ENCODE measurements at places on chromosomes 4 and X.

DNA sequence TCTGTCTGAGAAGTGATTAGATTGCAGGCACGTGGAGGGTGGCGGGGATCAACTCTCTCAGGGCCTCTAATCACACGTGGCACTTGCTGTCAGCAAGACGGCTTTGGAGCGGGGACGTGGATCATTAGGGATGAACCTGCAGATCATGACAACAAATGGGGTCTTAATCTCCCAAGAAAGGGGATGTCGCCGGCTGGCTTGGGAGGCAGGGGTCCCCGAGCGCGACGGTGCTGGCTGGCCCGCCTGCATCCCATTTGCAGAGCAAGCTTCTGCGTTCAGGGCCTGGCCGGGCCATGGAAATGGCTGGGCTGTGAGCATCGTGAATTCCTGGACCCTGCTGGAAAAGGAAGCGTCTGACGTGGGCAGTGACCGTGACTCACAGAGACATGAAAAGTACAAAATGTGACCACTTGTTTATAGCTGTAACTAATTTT is 85.1 kb upstream of the SHOX start:
- peak; percentile 2 for DNase-seq

DNA sequence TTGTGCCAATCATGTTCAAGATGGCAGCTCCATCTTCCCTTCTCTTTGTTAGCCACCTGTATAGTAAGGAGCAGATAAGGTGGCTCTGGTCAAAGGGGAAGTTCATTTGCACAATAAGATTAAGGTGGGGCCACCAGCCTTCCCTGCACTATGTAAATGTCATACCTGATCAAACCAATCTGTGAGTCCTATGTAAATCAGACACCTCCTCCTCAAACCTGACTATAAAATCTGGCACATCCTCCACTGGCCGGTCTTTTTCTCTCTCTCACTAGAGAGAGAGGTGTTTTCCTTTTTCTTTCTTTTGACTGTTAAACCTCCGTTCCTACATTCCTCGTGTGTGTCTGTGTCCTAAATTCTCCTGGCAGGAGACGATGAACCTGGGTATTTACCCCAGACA is 572.5 kb upstream of the AADAT start:
- DNase-seq, result no peak

GRCh38 chr4:155208258-155209054 is at the start of gene NPY2R:
Gene NPY2R (plus strand): TSS chr4:155208636. CDS start chr4:155213940, 5,304 bp downstream.
- peak; percentile 6 for DNase-seq

DNA sequence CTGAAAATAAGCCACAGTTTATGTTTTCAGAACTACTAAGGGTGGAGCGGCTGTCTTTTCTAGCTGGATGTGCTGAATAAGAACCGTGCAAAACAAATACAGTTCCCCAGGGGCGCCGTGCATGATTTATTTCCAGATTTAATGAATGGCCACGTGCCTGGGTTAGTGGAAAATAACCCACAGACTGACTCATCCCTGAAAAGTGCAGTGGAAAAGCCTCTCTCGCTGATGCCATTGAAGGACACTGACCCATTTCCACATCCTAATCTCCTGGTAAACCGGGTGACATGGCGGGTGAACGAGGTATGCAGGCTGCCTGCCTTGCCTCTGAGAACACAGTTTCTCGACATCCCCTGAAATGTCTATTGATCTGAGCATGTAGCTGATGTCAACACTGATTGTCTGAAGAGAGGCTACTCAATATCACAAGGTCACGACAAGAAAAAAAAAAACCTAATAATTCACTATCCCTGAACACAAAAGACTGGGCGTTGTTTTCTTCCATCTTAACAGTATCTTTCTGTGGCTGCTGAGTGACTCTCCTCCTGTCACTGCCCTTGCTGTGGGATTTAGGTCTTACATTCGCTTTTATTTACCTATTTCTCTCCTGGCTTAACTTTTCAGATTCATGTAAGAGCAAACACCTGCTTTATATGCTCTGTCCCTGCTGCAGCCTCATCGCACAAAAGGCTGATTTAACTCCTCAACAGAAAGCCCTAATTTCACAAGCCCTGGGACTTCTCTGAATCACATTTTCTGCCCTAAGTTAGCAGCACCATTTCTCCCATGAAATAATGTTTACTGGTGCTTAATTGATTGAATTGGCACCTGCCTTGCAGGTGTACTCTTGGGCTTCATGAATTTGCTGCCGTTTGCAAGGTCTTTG is 76.9 kb upstream of the SCOC start:
- DNase-seq, result peak; percentile 84

DNA sequence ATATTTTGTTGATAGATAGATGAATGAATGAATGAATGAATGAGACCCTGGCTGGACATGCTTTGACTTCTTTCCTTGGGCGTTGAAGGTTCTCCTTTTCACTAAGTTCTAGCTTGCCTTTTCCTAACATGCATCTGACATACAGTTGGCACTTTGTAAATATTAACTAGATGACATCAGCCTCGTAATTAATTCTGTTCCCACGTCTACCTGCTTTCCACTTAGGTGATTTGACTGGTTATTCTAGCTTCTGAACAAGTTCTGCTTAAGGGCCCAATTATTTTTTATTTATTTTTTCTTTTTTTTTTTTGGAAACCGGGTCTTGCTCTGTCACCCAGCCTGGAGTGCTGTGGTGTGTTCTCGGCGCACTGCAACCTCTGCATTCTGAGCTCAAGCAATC is 13.9 kb upstream of the RASL11B start:
- DNase-seq, result no peak

DNA sequence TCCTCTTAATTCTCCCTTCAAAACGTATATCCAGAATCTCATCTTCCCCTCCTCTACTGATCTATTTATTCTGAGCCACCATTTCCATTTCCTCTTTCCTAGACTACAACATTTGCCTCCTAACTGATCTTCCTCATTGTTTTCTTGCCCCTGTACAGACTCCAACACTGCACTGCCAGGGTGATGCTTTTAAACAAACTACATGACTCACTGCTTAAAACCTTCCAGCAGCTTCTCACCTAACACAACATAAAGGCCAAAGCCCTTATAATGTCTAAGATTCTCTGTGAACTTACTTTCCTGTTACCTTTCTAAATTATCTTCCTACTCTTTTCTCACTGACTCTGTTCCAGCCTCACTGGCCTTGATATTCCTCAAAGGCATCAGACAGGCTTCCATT is 161.0 kb upstream of the HS3ST1 start:
- peak; percentile 72 for DNase-seq

GRCh38 chr4:113336556-113336955 is 287.1 kb downstream of the ANK2 start:
- peak; percentile 48 for DNase-seq

DNA sequence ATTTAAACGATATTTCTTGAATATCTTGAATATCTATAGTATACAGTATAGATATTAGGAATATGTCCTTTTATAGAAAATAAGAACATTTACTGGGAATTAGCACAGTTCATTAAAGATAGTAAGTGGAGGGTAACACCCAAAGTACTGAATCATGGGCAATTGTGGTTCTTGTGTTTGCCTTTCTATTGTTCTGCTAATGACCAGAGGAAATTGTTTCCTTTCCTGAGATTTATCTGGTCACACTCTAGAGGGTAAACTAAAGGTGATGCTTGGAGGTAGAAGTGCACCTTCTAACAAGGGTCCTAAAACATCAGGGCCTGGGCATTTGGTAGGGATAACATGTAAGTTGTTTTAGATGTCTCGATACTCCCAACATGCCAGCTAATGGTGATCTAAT is 241.3 kb upstream of the SFRP2 start:
- DNase-seq, result no peak

DNA sequence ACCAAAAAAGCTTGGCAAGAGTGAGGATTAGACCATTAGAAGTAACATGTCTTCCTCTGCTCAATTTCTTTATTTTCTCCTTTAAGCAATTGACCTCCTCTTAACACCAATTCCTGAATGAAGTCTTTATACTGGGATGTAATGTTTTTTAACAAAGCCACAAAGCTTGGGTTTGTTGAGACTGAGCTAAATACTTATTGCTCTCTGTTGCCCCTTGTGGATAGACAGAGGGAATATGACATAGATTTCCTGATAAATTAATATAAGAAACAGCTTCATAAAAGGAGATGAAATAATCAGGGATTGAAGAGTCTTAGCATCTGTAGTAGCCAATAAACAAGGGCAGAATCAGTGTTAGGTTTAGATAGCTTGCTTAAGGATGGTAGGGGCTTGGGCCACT is 57.6 kb downstream of the CCDC160 start:
- no peak for DNase-seq

DNA sequence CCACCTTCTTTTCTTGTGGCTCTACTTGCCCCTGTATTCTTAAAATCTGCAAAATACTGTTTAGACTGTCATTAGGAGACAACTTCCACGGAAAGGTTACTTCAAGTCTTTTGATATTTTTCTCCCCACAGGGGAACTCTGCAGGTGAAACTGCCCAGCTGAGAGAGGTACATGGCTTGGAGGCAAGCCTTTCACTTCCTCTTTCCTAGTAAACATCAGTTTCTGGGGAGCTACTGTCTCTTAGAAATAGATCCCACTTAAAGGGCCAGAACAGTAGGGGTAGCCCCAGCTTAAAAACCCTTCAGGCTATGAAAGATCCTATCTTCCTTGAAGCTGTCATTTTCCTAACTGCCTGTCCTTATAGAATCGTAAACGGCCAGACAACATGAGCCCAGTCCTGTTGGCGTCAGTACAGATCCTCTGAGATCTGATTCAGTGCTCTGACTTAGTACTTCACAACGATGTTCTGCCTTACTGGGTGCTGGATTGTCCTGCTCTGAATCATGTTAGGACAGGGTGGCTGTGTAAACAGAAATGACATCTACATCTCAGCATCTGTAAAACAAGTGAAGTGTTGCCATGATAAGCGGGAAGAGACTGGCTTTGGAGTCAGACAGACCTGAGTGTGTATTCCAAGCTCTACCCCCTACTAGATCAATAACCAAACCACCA is 102.1 kb downstream of the ITIH6 start:
- no peak for DNase-seq

- no peak for DNase-seq
Measured at GRCh38 chrX:2715066-2715600, 24.0 kb downstream of the CD99 start.

DNA sequence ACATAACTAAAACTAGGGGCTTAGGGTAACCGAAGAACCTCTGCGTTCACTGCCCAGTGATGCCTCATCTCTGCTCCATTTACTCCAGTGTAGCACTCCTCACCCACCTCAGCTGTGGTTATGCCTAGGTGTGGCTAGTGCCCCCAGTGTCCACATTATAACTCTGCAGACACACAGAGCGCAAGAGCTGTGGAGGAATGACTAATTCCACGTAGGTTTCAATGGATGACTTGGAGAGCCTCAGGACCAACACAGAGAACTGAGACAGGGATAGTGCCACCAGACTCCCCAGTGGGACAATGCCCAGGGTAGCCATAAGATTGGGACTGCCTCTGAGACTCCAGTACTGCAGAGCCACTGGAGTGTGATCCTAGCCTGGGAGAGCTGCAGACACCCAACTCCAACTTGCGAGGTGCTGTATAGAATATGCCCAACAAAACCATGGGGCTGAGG is 542.4 kb upstream of the DIPK2B start:
- DNase-seq, result peak; percentile 84

- DNase-seq, result no peak
Measured at GRCh38 chr4:91958596-91958995, 345.2 kb upstream of the GRID2 start.

- peak; percentile 79 for DNase-seq
Measured at GRCh38 chr4:48905363-48906015, 1.1 kb downstream of the OCIAD2 start.

- no peak for DNase-seq
Measured at GRCh38 chrX:38271154-38271716, 50.6 kb upstream of the SRPX start.

GRCh38 chr4:107147873-107148272 is 111.8 kb upstream of the DKK2 start:
- DNase-seq, result no peak

GRCh38 chr4:1490011-1490653 is 83.9 kb upstream of the NKX1-1 start:
- no peak for DNase-seq

GRCh38 chr4:78150543-78150864 is 93.4 kb downstream of the FRAS1 start:
- DNase-seq, result no peak

DNA sequence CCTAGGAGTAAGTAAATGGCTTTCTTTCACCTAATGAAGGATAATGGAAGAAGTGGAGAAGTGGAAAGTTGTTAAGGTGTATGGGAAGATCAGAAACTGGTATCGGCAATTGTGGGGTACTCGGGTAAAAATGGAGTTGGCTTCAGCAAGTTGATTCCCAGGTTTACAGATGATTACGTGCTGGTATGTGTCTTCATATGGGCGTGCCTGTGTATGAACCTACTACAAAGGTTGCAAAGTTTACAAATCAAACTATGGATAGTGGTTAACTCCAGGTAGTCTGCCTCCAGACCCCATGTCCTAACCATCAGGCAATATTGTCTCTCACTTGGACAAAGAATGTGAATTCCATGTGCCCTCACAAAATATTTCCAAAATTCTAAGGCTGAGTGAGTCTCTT is 773 bp downstream of the TLR3 start:
- no peak for DNase-seq

- no peak for DNase-seq
Measured at GRCh38 chrX:3548765-3549391, 164.6 kb downstream of the PRKX start.

GRCh38 chrX:23773601-23774175 is 9.3 kb upstream of the SAT1 start:
- no peak for DNase-seq

GRCh38 chr4:40264995-40265909 is 68.4 kb downstream of the RHOH start:
- DNase-seq, result peak; percentile 32

All from HT1080 (cell line).